ENCODE measurements at places on chromosomes 1 and 21. TPM values are rescaled to one million over a fixed set of nuclear protein-coding genes. Genes with fewer than 3 reads are reported as not detected.

SIKE1 gene
- 15.8 TPM for total RNA-seq

FCRL6 gene
- not detected for total RNA-seq

GIPC2 gene
- 0.05 TPM for total RNA-seq

BCAR3 gene
- total RNA-seq = 87.8 TPM

OR2T11 gene
- not detected for total RNA-seq

NPHS2 gene
- not detected for total RNA-seq

All from A549 treated with AZD2906 at 1 μM for 4 hours (cell line).